Esophagus squamous epithelium (tissue), 5 donors: ENCODE measurements at places on chromosomes 7 and 10.

DNA sequence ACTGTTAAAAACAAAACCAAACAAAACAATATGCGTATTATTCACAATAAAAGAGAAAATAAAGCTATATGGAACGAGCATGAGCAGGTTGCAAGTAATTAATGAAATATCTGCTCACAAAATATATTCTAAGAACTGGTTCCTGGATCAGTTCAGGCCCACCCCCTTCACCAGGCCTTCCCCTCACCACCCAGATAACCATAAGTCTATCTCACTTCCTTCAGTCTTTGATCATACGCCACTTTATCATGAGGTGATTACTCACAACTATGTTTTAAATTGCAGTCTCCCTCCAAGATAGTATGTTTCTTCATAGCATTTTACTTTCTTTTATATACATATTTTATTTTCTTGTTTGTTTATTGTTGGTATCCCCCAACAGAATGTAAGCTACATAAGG is 263.1 kb upstream of the HGF start:
- no peak for DNase-seq

GRCh38 chr10:44706745-44707144 is 204.4 kb upstream of the TMEM72 start:
- no peak for DNase-seq

DNA sequence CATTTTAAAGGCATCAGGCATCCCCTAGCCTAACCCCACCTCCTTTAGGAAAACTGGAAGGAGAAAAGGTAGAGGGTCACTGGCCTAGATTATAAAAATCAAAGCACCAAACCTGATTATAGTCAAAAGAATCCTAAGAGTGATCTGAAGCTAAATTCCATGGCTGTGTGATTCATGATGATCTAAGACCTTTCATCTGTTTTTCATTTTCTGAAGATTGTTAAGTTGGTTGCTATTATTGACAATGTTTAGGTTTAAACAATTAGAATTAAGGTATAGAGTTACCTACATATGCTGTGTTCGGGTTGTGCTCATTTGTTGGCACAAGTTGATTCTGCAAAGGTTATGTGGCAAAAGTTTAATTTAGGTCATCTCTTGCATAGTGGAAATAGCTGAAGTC is 148.7 kb downstream of the BICC1 start:
- DNase-seq, result no peak

GRCh38 chr10:48801001-48801421 is 116.3 kb downstream of the WDFY4 start:
- no peak for DNase-seq

DNA sequence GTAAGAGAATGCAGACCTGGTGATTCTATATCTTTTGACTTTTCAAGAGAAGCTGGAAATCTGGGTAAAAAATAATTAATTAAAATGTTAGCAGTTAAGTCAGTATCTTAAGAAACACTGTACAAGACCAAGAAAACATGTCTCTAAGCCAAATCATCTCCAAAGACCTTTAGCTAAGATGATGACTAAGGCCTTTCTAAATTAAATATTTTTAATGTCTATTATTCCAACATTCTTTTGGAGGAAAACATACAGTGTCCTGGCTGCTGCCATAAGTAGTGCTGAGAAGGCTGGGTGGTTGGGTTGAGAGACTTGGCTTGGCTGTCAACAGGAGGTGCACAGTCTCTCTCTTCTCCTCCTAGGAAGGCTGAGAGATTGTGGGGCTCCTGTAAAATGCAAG is 20.3 kb downstream of the STARD3NL start:
- DNase-seq, result no peak

DNA sequence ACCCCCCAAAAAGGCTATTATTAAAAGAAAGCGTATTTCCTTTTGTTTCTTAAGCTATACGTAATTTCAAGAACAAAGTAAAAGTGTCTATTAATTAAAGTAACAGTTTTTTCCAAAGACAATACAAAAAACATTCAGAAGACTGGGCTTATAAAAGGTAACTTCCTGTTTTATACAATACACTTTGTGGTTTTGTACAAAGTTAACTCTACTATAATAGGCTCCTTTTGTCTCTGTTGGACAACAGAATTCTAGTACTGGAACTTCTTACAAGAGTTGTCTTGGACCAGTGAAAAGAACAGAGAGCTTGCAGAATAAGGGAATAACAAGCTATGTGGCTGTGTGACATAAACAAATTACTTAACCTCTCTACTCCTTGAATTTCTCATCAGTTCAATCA is 21.5 kb downstream of the SFMBT2 start:
- DNase-seq, result no peak
